Dermis blood vessel endothelial cell (primary cell): ENCODE measurements at places on chromosomes 3 and 15. TPM values are rescaled to one million over a fixed set of nuclear protein-coding genes. Genes with fewer than 3 reads are reported as not detected.

DNA sequence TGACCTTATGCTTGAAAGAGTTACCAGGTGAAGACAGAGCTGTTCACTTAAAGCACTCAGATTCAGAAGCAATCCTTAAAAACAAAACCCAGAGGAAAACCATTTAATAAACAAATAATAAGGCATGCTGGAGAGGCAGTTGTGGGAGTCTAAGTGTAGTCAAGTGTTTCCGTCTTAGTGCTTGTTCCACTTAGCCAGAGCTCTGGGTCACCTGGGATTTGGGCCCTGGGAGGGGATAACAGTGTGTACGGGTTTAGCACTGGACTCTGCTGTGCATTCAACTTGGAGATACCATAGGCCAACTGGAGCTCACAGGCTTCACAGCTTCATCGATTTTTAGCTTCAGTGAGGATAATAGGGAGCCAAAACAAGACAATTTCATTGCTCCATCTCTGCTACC lies 444.6 kb downstream of the CNTN4 start:
- DNase-seq, result no peak

- no peak for DNase-seq
Measured at GRCh38 chr3:109784852-109785631, 447.7 kb upstream of the DPPA4 start.

GRCh38 chr15:99592145-99592791 lies 26.5 kb downstream of the MEF2A start:
- DNase-seq, result peak; percentile 27

DNA sequence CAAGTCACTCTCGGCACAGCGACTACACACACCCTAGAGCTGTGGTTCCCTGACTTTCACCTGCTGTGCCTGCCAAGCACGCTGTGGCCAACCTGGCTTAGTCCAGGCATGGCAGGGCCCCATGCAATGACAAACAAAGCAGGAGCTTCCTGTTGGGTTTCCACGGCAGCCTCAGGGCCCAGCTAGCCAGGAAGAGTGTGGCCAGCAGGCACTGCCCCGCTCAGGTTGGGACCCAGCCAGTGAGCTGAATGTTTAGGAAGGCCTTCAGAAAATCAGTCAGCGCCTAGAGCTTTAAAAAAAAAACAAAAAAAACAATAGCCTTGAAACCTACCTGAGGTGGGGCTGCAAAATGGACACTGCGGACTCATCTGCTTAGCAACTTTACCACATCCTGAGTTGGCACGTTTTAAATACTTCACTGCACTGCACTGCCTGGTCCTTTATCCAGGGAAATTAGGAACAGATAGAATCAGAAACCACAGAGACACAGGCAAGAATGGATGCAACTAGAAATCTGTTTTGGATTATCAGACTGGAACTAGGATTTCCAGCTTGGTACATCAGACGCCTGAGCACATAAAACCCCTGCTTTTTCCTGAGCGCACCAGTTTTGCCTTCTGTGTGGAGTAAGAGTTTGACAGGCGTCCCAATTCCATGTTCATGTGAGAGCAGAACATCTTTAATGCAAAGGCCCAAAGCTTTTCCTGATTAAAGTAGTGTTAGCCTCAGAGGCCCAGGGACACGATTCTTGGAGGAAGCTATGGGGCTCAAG lies 36.2 kb upstream of the LDHAL6B start:
- peak; percentile 80 for DNase-seq

The RFT1 gene
- 18.3 and 25.5 TPM in 2 replicates for total RNA-seq

- DNase-seq, result no peak
Measured at GRCh38 chr3:63849175-63849574, 14.4 kb downstream of the THOC7 start.

The PYGO1 gene
- 0.19 and 0.51 TPM in 2 replicates for total RNA-seq

DNA sequence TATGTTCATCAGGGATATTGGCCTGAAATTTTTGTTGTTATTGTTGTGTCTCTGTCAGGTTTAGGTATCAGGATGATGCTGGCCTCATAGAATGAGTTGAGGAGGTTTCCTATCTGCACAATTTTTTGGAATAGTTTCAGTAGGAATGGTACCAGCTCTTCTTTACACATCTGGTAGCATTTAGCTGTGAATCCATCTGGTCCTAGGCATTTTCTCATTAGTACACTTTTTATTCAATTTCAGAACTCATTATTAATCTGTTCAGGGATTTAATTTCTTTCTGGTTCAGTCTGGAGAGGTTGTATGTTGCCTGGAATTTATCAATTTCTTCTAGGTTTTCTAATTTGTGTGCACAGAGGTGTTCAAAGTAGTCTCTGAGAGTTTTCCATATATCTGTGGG lies 57.0 kb downstream of the STRIT1 start:
- DNase-seq, result no peak

DNA sequence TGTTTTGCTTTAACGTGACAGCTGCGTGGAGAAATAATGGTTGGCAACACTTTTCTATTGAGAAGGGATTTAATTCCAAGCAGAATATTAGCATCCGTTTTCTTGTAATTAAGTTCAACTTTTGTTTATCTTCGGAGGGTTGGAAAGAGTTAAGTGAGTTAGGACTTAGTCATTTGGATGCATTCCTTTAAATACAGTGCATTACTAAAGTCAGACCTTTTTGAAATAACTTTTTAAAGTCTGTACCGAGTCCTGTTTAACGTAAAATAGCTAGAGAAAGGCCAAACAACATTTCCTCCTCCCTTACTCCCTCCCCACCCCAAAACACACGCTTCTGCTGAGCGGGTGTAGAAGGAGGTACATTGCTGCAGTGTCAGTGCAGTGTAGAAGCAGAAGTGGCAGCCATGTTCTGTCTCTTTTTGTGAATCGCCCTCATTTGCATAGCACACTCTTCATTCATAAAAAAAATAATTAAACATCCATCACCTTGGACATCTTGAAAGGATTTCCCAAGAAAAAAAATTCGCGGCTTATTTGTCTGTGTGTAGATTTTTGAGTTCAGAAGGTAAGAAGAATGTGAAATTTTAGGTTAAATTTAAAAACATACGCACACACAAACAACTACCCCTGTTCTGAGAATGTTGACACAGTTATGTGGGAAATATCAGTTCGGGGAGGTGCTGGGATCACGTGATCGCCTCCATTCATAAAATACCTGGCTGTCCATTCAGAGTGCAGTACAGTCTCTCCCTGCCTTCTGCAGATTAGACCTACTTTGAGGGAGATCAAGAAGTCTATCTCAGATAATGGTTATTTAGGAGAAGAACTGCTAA lies 1.6 kb downstream of the SPRED1 start:
- peak; percentile 58 for DNase-seq

GRCh38 chr3:197031315-197032285 lies 2.0 kb upstream of the MELTF start:
- peak; percentile 96 for DNase-seq

DNA sequence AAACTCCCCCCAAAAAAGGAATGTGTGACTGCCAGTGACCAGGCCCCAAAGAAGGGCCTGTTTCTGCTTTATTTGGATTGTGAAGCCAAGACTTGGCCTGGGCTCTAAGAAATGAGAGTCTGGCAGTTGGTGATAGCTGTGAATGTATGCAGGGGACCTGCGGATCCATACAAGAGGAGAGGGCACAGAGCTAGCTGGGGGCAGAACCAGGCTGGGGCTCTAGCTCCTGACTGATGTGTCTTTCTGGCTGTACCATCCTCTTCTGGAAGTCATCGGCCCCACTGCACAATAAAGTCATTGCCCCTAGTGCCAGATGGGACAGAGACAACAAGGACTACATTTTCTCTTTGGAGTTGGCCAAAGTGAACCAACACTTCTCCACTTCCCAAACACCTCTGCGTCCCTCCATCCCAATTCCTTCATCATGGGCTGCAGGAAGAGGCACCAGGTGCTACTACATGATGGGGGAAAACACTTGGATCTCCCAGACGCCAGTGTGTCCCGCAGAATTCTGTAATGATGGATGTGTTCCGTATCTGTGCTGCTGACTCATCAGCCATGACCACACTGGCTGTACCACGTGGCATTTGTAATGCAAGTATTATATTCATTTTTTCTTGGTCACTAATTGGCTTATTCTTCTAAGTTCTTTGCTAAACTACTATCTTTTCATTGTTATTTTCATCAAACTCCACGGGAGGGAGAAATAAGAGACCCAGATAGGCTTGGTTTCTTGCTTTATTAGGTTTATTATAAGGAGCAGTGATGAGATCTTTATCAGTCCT lies 1.7 kb upstream of the PLA2G4F start:
- peak; percentile 53 for DNase-seq

- DNase-seq, result peak; percentile 60
Measured at GRCh38 chr15:29090617-29091466, 178.8 kb downstream of the NSMCE3 start.

DNA sequence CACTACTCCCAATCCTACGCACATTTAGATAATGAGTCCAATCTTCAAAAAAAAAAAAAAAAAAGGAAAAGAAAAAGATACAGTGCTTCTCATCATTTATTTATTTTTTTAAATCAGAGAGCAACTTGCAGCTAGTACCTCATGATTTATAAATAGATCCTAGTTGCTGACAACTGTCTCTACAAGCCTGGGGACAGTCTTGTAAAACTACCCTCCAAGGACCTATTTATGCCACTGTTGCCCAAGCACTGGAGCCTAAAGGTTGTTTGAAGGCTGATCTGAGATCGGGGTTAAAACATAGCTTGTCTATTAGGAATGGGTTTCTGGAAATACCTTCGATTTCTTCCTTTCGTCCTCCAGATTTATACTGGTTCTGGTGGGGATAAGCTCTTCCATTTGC lies 14.7 kb downstream of the GABRR3 start:
- no peak for DNase-seq

DNA sequence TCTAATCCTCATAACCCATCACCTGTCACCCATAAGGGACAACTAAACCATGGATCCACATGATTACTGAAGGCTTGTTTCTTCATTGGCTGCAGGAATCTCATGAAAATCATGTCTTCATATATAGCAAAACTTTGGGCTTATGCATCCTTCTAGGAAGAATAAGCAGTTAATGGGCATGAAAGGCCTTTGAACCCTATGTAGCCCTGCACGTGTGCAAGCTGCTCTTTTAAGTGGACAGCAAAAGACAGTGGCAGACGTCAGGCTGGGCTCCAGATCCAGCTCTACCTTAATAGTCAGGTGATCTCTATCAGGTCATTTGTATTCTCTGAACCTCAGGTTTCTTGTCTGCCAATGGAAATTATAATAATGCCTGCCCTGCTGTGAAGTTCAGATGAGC lies 18.9 kb downstream of the CYP19A1 start:
- no peak for DNase-seq

DNA sequence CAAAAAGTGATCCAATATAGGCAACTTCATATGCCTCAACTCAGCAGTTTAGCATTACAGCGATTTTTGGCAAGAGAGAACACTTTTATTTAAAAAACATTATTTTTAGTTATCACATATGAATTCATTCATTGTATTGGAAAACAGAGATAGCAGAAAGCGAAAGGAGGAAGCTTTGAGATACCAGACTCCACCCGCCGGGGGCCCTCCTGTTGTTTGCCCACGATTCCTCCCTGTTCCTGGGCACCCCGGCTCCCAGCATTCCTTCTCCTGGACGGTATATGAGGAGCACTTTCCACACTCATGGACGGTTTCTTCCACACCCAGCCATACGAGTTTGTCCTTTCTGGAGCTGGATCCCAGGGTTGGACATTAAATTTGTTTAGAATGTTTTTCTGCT lies 18.2 kb downstream of the APBA2 start:
- no peak for DNase-seq

The SH3BP5 gene
- total RNA-seq, result 134 and 145 TPM in 2 replicates

DNA sequence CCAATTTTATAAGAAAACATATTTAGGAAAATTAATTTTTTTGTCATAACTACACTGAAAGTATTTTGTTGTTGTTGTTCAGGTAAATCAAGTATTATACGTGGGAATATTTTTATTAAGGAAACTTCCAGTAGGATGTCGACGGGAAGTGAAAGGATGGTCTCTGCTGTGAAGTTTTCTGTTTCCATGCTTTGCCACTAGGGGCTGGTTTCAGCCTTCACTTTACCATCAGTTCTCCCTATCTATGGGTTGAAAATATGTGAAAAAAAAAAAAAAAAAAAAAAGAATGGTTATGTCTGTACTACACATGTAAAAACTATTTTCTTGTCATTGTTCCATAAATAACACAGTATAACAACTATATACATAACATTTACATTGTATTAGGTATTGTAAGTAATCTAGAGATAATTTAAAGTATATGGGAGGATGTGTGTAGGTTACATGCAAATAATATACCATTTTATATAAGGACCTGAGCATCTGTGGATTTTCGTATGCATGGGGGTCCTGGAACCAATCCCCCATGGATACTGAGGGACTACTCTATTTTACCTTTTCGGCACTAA lies 136.7 kb downstream of the SMAD6 start:
- peak; percentile 77 for DNase-seq

The CDCP1 gene
- total RNA-seq, result 0.09 and 0.17 TPM in 2 replicates

GRCh38 chr15:36831125-36831903 lies 251.9 kb downstream of the CDIN1 start:
- no peak for DNase-seq

DNA sequence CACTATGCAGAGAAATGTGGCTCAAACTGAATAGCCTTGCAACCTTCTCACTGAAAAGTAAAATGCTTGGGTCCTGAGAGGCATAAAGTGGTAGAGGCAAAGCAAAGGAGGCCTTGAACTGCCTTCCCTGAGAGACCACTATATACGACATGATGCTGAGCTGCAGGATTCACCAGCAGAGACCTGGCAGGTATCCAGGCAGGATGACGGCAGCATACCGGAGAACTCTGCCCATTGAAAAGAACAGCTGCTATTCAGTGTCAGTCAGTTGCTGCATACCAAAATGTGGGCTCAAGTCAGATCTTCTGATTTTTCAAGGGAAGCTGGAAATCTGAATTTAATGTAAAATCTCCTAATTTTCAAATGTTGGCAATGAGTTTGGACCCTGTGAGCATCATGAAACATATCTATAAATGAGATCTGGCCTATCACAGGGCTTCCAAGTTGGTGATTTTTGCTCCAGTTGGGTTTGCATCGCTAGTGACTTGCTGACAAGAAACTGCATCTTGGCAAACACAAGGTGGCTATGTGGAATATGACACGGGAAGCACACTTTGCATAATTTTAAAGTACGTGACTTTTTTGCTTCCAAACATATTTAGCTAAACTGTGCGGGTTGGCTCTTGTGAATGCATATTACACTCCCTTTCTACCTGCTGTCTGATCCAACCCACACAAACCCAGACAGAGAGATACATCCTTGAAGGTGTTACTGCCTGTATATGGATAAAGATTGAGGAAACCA lies 529.0 kb downstream of the AGBL1 start:
- DNase-seq, result no peak

- peak; percentile 53 for DNase-seq
Measured at GRCh38 chr3:193872265-193872753, 263.6 kb upstream of the HES1 start.

The MFGE8 gene
- total RNA-seq, result 48.1 and 49.7 TPM in 2 replicates

The GLDN gene
- total RNA-seq, result not detected in 2 replicates

The RPP25 gene
- 25.8 and 31.1 TPM in 2 replicates for total RNA-seq

GRCh38 chr15:52805351-52806283 lies 15.5 kb upstream of the ONECUT1 start:
- DNase-seq, result no peak

DNA sequence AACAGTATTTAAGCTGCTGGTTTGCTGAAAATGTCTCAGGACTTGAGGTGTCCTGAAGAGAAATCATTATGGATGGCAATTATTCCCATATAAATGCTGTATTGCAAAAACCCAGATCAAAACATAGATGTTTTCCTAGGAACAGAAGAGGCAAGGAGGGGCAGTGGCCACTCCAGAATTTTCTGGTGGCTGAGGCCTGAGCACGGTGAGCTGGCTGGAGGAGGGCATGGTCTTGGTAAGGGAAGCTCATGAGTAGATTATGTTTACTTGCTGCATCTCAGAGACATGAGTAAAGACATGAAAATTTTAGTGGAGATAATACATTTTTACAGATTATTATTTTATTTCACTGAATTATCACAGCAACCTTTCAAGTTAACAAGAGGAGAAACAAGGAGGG lies 31.1 kb downstream of the PGPEP1L start:
- no peak for DNase-seq
